Endothelial cell (in vitro differentiated cells): ENCODE measurements at places on chromosomes 12 and 14.

GRCh38 chr12:105744371-105745058, 394.2 kb downstream of the NUAK1 start:
- H3K4me3 ChIP-seq, result no peak overlapping the region
- no peak for DNase-seq
- H3K36me3 ChIP-seq, result no peaks in the 10 kb centered on the region
- H3K4me1 ChIP-seq, result no peaks in the 10 kb centered on the region

DNA sequence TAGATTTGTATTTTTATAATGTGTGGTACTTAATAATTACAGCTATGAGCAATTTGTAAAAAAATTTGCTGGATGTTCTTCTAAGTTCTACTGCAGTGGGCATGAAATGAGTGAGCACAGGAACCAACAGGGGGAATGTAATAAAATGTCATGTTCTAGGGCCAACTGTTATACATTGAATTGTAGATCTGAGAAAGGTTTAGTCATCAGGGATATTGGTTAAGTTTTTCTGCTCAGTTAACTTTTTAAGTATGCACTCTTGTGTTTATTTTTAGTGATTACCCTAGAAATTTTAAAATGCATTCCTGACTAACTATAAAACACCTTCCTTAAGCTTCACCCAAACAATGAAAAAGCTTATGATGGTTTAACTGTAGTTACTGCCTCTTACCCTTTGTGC, 101.8 kb downstream of the CAND1 start:
- no peak for DNase-seq
- H3K4me1 ChIP-seq, result peaks cover 2% of the 10 kb centered on the region
- H3K27ac ChIP-seq, result no peak overlapping the region
- H3K36me3 ChIP-seq, result no peaks in the 10 kb centered on the region
- no peaks in the 10 kb centered on the region for H3K27me3 ChIP-seq
- no peak overlapping the region for H3K4me3 ChIP-seq

GRCh38 chr14:49286257-49286983, 299.8 kb downstream of the RPS29 start:
- H3K27ac ChIP-seq, result no peak overlapping the region
- H3K36me3 ChIP-seq, result no peaks in the 10 kb centered on the region
- H3K4me1 ChIP-seq, result peaks cover 8% of the 10 kb centered on the region
- no peaks in the 10 kb centered on the region for H3K27me3 ChIP-seq
- DNase-seq, result no peak

GRCh38 chr12:89156862-89157262, 195.4 kb downstream of the DUSP6 start:
- H3K27ac ChIP-seq, result no peak overlapping the region
- no peaks in the 10 kb centered on the region for H3K36me3 ChIP-seq
- peaks cover 26% of the 10 kb centered on the region for H3K4me1 ChIP-seq
- no peak for DNase-seq
- no peak overlapping the region for H3K4me3 ChIP-seq

DNA sequence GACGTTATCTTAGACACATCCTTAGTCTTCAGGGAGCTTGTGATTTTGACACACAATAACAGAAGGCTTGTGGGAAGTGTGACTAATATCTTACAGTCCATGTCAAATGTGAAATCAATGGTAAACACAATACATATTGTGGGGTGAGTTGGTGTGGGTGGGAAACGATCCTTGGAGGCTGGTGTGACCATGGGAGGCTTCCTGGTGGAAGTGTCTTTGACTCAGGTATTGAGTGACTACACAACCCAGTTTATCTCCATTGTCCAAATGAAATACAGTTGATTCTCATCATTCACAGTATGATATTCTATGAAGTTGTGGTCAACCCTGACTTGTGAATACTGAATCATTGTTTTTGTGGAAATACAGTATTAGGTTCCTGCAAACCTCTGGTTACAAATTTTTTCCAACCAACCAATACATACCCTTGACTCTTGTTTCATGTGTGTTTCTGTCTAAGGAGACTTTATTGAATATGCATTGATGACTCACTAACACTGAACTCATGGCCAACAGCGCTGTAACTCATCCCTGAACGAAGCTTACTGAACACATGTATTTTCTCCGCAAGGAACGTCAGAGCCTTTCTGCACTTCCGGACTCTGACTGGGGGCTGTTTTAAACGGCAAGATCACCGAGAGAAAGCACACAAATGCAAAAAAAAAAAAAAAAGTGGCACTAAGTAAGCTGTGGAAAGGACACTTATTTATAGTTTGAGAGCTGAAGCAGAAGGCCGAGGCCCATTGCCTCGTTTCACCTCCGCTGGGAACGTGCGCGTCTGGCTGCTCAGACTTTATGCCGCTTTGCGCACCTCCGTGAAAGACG, 59.0 kb downstream of the CLMN start:
- no peak overlapping the region for H3K4me3 ChIP-seq
- peaks cover 15% of the 10 kb centered on the region for H3K4me1 ChIP-seq

DNA sequence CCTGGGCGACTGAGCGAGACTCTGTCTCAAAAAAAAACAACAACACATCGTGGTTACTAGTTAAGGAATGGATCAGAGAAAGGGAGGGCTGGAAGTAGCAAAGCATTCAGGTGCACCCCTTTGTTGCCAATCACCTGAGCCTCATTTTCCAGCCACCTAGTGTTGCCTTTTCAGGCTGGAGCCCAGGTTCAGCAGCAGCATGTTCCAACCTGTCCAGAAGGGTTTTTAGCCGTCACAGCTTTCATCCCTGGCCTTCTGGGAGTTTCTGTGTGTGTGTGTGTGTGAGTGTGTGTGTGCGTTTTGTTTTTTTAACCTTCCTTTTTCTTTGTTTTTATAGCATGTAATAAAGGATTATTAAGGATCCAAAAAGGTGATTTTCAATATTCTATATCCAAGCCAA, 121.1 kb upstream of the ATF1 start:
- H3K36me3 ChIP-seq, result peaks cover 19% of the 10 kb centered on the region
- H3K27me3 ChIP-seq, result peaks cover 1% of the 10 kb centered on the region
- H3K4me1 ChIP-seq, result peaks cover 29% of the 10 kb centered on the region
- no peak overlapping the region for H3K27ac ChIP-seq
- DNase-seq, result no peak
- H3K4me3 ChIP-seq, result no peak overlapping the region

DNA sequence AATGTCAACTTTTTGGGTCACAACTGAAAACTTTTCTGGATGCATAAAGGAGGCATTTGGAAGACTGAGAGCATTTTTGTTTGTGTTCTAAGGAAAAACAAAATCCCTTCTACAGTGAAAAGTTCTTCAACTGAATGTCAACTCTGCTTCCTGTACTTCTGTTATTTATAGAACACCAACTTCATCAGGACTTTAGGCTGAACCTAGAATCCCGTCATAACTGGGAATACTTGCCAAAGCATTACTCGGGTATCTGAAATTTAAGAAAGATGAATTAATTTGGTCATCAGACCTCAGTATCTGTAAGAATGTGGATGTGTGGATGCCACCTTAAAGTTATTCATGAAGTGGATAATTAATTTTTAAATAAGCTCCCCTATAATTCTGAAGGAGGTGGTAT, 73.2 kb downstream of the FERMT2 start:
- no peak overlapping the region for H3K4me3 ChIP-seq
- peaks cover 27% of the 10 kb centered on the region for H3K36me3 ChIP-seq
- no peak for DNase-seq
- H3K27ac ChIP-seq, result no peak overlapping the region
- H3K27me3 ChIP-seq, result peaks cover 5% of the 10 kb centered on the region

DNA sequence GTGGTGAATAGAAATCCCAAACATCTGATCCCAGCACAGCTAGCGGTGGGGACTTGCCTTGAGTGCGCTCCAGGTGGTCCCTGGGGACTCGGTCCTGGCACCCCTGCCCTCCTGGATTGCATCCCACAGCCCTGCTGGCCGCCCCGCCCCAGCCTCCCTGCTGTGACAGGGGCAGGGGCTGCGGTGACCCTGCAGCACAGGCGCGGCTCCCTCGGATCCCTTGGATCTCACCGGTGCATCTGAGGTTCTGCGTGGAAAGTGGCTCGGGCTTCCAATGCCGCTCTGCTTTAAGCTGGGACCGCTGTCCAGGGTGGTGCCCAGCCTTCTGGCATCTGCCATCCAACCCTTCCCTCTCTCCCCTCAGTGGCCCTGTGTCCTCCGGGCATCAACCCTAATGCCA, 16.0 kb downstream of the ANKRD9 start:
- no peaks in the 10 kb centered on the region for H3K4me1 ChIP-seq
- H3K27ac ChIP-seq, result no peak overlapping the region
- no peak overlapping the region for H3K4me3 ChIP-seq
- peaks cover under 1% of the 10 kb centered on the region for H3K36me3 ChIP-seq
- H3K27me3 ChIP-seq, result peaks cover 5% of the 10 kb centered on the region
- no peak for DNase-seq

- no peak overlapping the region for H3K4me3 ChIP-seq
- H3K27me3 ChIP-seq, result peaks cover 8% of the 10 kb centered on the region
- DNase-seq, result no peak
- peaks cover 3% of the 10 kb centered on the region for H3K36me3 ChIP-seq
- peaks cover 29% of the 10 kb centered on the region for H3K4me1 ChIP-seq
- no peak overlapping the region for H3K27ac ChIP-seq
These were observed 3.4 kb upstream of the LGMN start for GRCh38 chr14:92751819-92752218.

DNA sequence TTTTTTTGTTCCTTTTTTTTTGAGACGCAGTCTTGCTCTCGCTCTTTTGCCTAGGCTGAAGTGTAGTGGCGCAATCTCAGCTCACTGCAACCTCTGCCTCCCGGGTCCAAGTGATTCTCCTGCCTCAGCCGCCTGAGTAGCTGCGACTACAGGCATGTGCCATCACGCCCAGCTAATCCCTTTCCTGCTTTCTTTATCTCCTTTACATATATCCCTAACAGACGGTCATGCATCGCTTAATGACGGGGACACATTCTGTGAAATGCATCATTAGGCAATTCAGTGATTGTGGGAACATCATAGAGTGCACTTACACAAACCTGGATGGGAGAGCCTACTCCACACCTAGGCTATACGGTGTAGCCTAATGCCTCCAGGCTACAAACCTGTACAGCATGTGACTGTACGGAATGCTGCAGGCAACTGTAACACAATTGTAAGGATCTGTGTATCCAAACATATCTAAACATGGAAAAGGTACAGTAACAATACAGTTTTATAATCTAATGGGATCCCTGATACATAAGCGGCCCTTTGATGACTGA, 32.8 kb downstream of the NOS1 start:
- H3K4me3 ChIP-seq, result no peak overlapping the region
- H3K27ac ChIP-seq, result no peak overlapping the region
- no peaks in the 10 kb centered on the region for H3K4me1 ChIP-seq
- no peaks in the 10 kb centered on the region for H3K36me3 ChIP-seq

GRCh38 chr12:132399092-132400010, 70.0 kb upstream of the GALNT9 start:
- H3K36me3 ChIP-seq, result peaks cover 3% of the 10 kb centered on the region
- H3K27me3 ChIP-seq, result peaks cover 9% of the 10 kb centered on the region
- H3K27ac ChIP-seq, result no peak overlapping the region
- no peak for DNase-seq

DNA sequence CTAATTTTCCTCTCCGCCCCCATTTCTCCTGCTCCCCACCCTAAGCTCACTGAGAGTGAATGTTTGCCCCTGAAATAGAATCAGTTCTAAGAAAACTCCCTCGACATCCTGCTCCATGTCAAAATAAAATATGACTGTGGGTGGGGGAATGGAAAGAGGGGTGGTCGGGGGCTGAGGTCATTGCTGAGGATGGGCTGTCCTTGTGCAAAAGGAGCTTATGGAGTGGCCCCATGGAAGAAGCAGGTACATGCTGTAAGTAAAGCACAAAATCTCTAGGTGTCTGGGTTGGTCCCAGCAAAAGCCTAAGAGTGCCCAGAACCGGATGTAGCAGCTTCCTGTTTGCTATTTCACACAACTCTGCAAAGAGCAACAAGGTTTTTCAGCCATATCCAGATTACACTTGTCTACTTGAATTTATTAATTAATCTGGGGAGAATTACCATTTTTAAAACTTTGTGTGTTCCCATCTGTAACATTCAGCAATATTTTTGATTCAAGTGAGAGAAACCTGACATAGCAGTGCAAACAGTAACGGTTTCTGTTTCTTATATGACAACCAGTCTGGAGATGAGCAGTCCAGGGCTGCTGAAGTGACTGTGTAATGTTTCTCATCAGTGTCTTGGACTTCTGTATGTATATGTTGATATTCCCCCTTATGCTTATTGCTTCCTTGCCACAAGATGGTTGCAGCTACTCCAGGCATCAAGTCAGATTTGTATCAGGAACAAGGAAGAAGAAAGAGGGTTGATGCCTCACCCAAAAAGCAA, 40.4 kb upstream of the GZMB start:
- no peaks in the 10 kb centered on the region for H3K27me3 ChIP-seq
- H3K4me1 ChIP-seq, result peaks cover 5% of the 10 kb centered on the region
- no peaks in the 10 kb centered on the region for H3K36me3 ChIP-seq
- H3K27ac ChIP-seq, result no peak overlapping the region

- H3K4me3 ChIP-seq, result no peak overlapping the region
- no peak overlapping the region for H3K27ac ChIP-seq
- no peaks in the 10 kb centered on the region for H3K36me3 ChIP-seq
- DNase-seq, result no peak
- peaks cover 2% of the 10 kb centered on the region for H3K27me3 ChIP-seq
- H3K4me1 ChIP-seq, result peaks cover 8% of the 10 kb centered on the region
These were observed 150.1 kb downstream of the CAPZA3 start for GRCh38 chr12:18888047-18888446.

DNA sequence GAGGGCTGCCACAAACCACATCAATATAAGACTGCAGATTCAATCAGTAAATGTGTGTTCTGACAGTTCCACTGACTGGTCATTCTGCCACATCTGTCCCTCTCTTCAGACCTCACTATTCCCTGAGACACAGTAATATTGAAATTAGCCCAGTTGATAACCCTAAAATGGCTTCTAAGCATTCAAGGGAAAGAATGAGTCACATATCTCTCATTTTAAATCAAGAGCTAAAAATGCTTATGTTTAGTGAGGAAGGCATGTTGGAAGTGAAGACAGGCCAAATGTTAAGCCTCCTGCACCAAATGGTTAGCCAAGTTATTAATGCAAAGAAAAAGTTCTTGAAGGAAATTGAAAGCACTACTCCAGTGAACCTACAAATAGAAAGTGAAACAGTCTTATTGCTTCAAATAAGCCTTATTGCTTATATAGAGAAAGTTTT, 24.5 kb upstream of the KIF21A start:
- no peaks in the 10 kb centered on the region for H3K4me1 ChIP-seq
- DNase-seq, result no peak
- no peak overlapping the region for H3K27ac ChIP-seq
- no peaks in the 10 kb centered on the region for H3K36me3 ChIP-seq

DNA sequence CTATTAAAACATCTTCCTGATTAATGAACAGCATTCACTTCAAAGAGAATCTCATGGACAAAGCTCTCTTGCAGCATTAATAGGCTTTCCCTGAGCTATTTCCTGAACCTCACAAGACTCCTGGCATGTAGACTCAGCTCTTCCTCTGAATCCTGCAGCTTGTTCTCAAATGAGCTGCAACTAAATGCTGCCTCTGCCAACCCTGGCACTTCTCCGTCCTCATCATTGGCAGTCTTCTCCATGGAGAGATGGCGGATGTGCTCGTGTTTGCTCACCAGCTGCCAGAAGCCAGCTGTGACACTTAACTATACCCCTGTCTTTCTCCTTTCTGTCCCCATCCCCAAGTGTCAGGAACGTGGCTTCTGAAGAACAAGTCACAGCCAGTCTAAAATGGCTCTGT, 232.1 kb downstream of the FOXN3 start:
- H3K4me1 ChIP-seq, result peaks cover 24% of the 10 kb centered on the region
- H3K27ac ChIP-seq, result no peak overlapping the region
- H3K27me3 ChIP-seq, result peaks cover 6% of the 10 kb centered on the region
- DNase-seq, result no peak
- no peak overlapping the region for H3K4me3 ChIP-seq
